ENCODE measurements at places on chromosomes 2 and 18.
A peak's percentile ranks its signal among the peaks of the same experiment; 100 is the strongest.

GRCh38 chr2:96843538-96844268 lies at the start of gene ANKRD23:
Gene ANKRD23, minus strand, starts transcription at chr2:96844021. Its CDS starts 29 bp downstream, at chr2:96843992.
- DNase-seq: no peak

GRCh38 chr2:77768508-77768907 lies 246.3 kb upstream of the LRRTM4 start:
- no peak for DNase-seq

- no peak for DNase-seq
These were observed 500.3 kb upstream of the SMIM21 start for GRCh38 chr18:75927791-75928190.

- DNase-seq: peak; percentile 98
These were observed 13.7 kb upstream of the TEX261 start for GRCh38 chr2:71008342-71008741.
